ENCODE measurements at places on chromosomes 4 and X.

DNA sequence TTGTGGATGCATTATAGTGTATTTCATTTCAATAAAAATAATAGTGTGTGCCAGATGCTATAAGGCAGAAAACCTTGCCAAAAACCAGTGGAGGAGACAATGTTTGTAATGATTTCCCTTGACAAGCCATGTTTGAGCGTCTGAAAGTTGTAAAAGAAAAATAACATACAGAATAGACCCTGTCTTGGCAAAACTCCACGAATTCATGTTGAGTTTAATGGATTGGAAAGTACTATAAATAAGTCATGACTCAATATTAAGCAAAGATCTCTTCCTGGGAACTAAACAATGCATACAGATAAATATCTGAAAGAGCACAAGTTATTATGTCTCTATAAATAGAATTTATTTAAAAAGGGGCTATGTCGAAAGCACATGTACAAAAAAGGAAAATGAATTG lies 543.5 kb downstream of the GABRG1 start:
- no peak for DNase-seq

- no peak for DNase-seq
Measured at GRCh38 chr4:8238515-8239053, 31.0 kb upstream of the HTRA3 start.

- no peak for DNase-seq
Measured at GRCh38 chr4:47572981-47573380, 87.9 kb downstream of the ATP10D start.

DNA sequence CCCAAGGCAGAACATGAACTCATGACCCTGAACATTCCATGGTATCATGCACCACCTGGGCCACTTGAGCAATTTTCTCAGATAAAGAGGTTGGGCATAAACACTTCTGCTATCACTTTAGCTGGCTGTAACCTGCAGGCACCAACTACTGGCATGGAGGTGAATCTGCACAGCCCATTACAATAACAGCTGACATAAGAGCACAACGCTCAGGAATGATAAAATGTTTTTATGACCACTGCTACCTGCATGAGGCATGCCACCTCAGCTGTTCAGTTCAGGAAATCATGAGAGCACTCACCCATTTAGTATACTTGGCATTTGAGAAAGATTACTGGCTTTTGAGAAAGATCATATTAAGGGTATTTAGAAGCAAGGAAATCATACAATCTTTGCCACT lies 85.7 kb upstream of the SPIN4 start:
- DNase-seq = no peak

DNA sequence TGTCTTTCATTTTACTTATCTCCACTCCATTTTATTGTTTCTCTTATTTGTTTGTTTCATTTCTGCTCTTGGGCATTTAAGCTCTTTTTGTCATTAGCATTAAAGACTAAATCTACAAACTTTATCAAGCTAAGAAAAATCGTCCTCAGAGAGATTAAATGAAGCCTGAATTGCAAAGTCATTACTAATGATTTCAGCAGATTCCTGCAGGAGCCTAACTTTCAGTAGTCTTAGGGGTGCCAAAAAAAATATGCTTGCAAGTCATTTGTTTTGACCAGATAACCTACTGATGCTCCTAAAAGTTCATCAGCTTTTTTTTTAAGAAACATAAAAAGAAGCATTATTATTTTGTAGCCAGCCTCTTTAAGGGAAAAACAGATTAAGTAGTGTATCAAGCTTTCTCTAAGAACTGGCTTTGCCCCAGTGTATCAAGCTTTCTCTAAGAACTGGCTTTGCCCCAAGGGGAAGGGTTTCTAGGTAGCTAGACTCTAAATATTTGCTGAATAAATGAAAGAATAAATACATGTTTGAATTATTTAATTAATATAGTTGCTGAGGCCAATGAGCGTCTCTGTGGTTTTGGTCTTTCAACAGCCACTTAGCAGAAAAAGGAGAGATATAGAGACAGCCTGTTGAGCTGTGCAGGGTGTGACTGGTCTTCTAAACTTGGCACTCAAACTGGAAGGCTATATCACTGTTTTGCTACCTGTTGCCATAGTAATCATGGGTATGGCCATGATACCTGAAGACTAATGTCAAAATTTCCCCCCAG lies 174.2 kb downstream of the BTC start:
- no peak for DNase-seq

DNA sequence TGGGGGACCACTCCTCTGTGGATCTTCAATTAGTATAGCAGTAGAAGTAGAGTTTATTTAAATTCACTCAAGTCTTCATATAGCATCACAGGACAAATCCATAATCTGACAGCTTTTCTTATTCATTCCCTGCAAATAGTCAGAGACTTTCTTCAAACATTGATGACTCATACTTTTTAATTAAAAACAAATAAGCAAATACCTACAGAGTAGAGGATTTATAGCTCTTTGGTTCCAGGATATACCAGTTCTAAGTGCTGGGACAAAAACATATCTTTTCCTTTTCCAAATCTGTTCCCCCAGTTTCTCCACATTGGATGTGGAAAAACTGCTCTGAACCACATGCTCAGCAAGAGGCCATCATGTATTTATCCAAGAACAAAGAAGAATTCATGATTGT lies 24.1 kb downstream of the EMCN start:
- DNase-seq = no peak
